ENCODE measurements at places on chromosomes 13 and 19.

DNA sequence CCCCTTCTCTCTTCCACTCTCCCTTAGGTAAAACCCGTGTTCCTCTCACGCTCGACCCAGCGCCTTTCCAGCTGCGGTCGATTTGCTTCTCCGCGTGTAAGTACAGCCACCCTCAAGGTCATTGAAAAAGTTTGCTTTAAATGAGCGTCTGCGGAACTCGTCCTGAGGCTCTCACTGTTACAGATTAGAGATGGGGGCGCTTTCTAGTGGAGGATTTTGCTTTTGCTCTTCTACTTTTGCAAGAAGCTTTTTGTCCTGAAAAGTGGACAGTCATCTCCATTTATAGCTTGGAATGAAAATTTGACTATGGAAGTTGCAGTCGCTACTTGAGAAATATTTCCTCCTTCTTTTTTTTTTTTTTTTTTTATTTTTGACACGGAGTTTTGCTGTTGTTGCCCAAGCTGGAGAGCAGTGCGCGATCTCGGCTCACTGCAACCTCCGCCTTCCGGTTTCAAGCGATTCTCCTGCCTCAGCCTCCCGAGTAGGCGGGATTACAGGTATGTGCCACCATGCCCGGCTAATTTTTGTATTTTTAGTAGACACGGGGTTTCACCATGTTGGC lies 595 bp upstream of the RAB20 start:
- DNase-seq: no peak

DNA sequence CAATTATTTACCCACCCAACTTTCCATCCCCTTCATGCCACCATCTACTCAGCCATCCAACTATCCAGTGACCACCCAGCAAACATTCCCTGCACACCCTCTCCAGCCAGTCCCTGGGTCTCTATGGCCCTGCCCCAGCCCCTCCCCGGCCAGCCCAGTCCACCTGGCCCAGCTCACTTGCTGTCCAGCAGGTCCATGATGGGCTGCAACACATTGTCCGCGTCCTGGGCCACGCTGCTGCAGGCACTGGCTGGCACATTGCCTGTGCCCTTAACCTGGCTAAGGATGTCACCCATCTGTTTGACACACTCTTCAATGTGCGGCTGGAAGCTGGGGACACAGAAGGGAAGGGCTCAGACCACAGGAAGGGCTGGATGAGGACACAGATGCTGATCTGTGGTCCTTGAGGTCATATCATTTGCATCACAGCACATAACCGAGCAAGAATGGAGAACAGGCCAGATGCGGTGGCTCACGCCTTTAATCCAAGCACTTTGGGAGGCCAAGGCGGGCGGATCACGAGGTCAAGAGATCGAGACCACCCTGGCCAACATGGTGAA lies 61.6 kb downstream of the UNC13A start:
- DNase-seq: no peak

DNA sequence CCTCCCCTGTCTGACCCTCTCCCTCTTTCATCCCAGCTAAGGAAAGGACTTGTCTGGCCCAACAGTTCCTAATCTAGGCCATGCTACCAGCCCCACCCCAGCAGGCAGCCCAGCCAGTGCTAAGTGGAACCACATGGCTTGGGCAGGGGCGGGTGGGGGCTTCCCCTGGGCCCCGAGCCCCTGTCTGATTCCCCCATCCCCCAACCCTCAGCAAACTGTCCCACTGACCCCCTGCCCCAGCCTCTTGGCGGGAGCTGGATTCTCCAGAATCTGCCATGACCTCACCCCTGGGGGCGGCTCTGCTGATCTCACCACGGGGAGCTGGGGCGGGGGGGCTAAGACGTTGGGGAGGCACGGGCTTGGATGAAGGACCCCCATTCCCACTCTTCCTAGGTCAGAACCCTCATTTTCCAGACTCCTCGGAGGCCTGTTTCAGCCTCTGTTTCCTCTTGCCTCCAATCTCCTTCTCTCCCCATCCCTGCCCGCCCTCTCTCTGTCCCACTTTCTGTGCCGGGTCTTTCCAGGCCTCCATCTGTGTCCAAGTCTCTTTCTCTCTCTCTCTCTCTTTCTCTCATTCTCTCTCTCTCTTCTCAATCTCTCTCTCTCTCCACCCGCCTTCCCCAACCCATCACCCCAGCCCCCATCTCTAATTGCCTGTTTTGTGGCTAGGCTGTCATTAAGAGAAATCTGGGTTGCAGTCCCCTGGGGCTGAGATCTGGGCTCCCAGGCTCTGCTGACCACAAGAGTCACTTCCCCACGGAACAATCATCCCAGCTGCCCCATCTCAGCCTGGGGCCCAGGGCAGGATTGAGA lies 2.7 kb downstream of the COL5A3 start:
- DNase-seq: peak; percentile 81

GRCh38 chr19:31160336-31160926 lies 188.8 kb downstream of the TSHZ3 start:
- DNase-seq: no peak

DNA sequence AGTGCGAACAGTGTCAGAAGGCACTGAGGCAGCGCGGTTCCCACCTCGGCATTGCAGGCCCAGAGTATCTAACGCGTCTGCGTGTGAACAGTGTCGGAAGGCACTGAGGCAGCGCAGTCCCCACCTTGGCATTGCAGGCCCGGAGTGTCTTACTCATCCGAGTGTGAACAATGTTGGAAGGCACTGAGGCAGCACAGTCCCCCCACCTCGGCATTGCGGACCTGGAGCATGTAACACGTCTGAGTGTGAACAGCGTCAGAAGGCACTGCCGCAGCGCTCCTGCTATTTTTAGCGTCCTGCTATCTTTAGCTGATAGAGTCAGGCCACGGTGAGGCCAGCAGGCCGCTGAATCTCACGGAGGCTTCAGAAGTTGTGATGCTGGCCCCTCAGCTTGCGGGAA lies 39.6 kb downstream of the ATP11A start:
- no peak for DNase-seq

DNA sequence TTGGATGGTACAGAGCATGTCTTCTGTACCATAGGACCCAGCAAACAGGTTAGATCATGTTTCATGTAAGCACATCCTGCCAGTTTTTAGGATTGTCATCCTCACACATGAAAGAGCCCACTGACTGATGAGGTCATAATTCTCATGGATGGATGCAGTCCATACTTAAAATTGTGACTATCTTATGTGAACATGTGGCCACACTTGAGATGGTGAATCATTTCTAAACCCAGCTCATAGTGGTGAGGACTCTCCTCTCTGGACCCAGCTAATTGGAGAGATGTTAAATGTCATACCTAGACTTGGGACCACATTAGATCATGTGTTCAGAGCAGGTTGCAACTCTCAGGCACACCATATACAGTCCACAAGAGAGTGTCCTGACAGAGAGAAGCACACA lies 24.8 kb upstream of the ZNF254 start:
- DNase-seq: no peak

- DNase-seq: no peak
These were observed 3.2 kb downstream of the AXL start for GRCh38 chr19:41222240-41222639.

GRCh38 chr13:79245937-79246577 lies 160.0 kb downstream of the RBM26 start:
- DNase-seq: no peak

DNA sequence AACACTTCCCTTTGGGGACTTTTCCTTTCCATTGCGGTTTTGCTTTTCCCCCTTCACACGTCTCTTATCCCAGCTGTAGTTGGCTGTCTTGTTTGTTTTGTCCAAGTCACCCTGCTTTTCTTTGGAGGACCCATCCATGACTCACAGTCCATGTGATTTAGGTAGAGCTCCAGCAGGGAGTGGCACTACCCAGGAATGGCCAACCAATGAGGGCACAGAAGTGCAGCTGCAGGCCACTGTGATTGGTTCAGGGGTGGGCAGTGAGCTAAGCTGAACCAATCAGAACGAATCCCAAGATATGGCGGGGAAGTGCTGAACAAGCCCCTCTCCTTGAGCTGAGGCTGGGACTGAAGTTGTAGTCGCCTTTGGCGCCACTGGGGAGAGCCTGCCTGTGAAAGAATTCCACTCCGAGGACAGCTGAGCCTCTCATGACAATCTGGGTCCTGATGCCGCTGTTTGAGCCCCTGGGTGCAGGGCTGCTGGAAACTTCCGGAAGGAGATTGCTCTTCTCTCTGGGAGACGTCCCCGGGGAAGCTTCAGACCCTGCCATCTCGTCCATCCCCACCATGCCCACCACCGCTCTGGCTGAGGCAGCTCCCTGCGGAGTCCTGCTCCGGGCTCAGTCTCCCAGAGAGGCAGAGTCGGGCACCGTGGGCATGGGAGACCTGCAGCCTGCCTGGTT lies 62.9 kb upstream of the URI1 start:
- DNase-seq: peak; percentile 50

- no peak for DNase-seq
These were observed 10.9 kb upstream of the TEX30 start for GRCh38 chr13:102784483-102784882.

- no peak for DNase-seq
These were observed 69.2 kb downstream of the TEX26 start for GRCh38 chr13:31001647-31002046.

DNA sequence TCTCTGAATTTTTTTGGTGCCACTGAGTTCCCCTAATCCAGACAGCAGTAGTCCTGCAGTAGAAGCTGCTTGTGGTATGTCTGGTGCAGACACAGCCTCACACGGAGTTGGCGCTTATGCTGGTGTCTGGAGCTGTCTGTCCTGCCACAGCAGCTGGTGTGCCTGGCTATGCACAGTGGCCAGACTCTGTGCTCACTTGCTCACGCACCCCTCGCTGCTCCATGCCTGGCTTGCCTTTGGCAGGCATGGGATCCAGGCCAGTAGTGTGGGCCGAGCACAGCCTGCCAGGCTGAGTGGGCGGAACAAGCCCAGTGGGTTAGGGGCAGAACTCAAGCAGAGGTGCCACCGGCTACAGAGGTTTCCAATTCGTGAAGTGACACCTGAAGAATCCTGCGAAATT lies 845.9 kb upstream of the PCDH9 start:
- no peak for DNase-seq

DNA sequence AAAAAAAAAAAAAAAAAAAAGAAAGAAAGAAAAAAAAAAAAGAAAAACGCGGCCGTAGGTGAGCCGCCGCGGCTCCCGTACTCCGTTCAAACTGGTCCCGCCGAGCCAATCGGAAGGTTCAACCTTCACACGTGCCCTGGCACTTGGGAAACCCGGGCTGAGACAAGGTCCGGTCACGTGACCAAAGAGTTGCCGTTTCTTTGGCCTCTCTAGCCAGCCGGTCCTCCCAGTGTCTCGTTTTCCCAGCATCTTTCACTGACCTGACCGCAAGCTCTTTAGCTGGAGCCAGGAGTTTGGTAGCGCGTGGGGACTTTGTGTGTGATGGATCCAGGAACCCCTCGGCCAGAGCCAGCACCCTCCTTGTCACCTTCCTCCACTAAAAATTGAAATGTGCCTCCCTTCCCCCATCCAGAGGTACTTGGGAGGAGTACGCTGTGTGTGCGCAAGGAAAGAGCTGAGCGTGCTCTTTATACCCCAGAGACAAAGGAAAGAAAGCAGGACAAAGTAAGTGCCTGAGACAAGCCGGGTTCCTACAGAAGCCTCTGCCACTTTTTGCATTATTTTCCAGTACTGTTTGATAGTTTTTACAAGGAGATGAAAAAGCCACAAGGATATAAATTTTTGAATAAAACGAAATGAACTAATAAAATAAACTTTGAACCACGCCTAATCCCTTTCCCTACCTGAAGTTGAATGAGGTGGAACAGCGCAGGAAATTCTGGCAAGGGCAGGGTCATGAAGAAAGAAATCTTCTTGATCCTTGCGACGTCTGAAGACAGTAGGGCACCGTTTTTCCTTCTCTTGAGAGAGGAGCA lies 959 bp downstream of the TNPO2 start:
- DNase-seq: peak; percentile 89

- DNase-seq: no peak
These were observed 45.3 kb upstream of the ZNF599 start for GRCh38 chr19:34818270-34818669.

- no peak for DNase-seq
These were observed 286.1 kb downstream of the KCTD12 start for GRCh38 chr13:76600081-76600480.

DNA sequence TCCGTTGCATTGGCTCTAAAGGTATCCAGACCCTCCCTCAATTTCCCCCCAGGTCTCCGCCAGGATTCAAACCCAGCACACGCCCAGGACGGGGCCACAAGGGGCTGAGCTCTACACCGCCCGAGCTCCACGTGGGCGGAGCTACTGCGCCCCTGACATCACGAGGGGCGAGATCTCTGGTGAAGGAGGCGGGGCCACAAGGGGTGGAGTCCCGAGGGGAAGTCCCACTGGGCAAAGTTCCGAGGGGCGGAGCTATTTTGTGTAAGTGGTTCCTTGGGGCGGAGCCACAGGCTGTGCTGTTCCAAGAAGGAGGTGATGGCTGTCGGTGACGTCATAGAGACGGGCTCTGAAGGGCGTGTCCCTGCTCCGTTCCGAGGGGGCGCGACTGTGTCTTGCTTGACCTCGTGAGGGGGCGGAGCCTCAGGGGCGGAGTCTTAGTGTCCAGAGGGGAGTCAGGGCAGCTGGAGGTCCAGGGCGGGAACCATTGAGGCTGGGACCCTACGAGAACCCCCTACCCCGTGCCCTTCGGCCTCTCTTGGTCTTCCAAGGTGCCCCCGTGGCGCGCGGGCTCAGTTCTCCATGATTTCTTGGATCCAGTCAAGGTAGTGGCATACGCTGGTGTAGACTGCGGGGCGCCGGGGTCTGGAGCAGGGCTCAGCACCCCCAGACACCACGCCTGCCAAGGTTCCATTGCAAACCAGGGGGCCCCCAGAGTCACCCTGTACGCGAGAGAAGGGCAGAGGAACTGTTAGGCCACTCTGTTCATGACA lies 1.3 kb upstream of the KLK8 start:
- no peak for DNase-seq

DNA sequence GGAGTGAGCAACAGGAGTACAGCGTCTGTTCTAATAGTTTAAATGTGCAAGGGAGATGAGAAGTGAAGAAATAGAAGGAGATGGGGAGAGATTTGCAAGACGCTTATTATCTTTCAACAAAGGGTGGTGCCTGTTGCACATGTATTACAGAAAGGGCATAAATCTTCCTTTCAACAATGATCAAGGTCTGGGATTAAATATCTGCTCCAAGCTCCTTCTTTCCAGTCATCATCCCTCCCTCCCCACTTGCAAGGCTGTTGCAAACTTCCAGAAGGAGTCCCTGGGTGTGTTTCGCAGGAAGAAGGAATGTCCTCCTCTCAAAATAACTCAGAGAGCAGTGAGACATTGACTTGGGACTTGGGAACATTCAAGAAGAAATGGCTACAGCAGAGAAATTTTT lies 63.5 kb upstream of the MYCBP2 start:
- DNase-seq: no peak

GRCh38 chr13:42380420-42381164 lies 108.6 kb downstream of the AKAP11 start:
- no peak for DNase-seq

DNA sequence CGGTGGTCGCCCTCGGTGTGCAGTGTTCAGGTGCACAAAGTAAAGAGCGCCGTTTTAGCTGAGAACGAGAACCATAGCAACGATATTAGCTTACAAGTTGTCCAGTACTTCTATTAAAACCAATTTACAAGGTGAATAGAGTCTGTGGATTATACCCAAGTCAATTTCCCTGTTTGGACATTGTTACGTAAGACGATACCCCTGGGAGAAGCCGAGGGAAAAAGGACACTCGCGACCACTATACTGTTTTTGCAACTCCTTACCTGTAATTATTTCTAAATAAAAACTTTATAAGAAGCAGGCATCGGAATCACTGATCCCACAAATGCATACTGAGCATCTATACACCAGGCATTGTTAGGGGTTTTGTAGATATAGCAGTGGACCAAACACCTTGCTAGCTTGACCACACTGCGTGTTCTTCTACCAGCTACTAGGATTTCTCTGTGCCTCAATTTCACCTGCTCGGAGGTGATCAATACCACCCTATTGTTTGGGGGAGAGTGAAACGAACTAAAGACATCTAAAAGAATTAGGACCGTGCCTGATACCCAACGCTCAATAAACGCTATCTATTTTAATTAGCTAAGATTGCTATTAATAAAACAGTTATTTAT lies 488 bp upstream of the EEF2 start:
- no peak for DNase-seq
